NCI-H2081 (cell line): ENCODE measurements at places on chromosomes 6 and 20.

DNA sequence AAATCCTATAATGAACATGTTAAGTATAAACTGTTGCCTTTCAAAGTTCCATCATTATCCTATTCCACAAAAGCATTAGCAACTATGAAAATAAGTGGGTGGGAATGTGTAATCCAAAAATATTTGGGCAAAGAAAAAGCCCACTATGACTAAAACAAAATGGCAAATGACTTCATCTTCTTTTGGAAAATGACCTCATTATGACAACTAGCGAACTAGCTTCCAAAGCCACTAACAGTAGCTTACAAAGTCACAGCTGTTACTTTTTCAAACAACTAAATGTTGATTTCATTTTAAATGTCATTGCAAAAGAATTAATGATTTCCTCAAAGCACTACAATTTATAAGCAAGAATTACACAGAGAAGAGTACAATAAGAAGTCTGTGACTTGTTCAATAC lies 49.8 kb upstream of the RUNX2 start:
- DNase-seq, result no peak

- DNase-seq, result no peak
Measured at GRCh38 chr20:18886756-18887155, 73.2 kb downstream of the SCP2D1 start.

- DNase-seq, result no peak
Measured at GRCh38 chr6:21496706-21497105, 96.8 kb upstream of the SOX4 start.

GRCh38 chr6:4620284-4621151 lies 155.7 kb upstream of the CDYL start:
- DNase-seq, result no peak

GRCh38 chr6:152386131-152386530 lies 251.0 kb downstream of the SYNE1 start:
- no peak for DNase-seq

DNA sequence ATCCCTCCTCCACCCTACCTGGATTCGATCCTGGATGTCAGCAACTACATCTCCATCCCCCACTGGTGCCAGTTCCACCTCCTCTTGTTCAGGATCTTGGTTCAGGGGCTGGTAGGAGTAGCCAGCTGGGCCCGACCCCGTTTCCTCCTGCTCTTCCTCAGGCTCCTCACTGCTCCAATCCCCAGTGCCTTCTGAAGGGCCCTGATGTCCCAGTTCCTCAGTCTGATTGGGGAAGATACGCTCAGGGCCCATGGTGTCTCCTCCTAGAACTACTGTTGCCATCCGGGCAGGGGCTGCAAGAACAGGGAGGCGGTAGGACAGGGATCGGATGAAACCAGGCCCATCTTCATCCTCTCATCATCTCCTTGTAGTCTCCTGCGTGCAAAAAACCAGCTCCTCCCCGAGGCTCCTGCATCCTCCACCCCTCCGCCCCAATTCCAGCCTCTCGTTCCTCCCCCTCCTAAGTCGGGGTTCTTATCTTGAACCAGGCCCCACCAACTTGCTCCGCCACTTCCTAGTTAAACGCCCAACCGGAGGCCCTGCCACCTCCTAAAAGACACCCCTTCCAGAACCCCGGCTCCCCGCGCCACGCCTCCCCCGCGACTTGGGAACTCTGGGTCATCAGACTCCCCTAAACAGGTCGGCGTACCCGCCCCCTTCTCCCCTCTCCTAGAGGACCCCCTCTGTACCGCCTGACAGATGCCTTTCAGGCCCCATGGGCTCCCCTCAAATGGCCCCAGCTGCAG lies 476 bp downstream of the MEA1 start:
- no peak for DNase-seq

GRCh38 chr6:80553071-80553740 lies 446.7 kb downstream of the BCKDHB start:
- DNase-seq, result no peak

GRCh38 chr6:16474772-16475493 lies 236.5 kb downstream of the GMPR start:
- DNase-seq, result no peak

DNA sequence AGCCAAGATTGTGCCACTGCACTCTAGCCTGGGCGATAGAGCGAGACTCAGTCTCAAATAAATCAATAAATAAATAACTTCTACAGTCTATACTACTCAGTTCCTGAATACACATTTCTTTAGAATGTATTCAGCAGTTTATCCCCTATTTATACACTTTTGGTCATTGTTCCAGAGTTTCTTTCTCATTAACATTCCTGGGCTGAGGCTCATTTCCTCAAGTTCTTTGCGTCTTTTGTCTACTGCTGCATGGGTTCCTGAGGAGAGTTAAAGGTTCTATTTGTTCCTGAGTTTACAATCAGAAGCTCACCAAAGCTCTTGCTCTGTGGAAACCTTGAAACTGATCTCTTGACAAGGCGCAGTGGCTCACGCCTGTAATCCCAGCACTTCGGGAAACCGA lies 37.7 kb upstream of the SASH1 start:
- DNase-seq, result no peak

- no peak for DNase-seq
Measured at GRCh38 chr6:1379788-1380147, 9.6 kb upstream of the FOXF2 start.

GRCh38 chr6:139605350-139605749 lies 230.9 kb upstream of the CITED2 start:
- no peak for DNase-seq

GRCh38 chr6:28922821-28923317 lies 916 bp downstream of the TRIM27 start:
- no peak for DNase-seq

DNA sequence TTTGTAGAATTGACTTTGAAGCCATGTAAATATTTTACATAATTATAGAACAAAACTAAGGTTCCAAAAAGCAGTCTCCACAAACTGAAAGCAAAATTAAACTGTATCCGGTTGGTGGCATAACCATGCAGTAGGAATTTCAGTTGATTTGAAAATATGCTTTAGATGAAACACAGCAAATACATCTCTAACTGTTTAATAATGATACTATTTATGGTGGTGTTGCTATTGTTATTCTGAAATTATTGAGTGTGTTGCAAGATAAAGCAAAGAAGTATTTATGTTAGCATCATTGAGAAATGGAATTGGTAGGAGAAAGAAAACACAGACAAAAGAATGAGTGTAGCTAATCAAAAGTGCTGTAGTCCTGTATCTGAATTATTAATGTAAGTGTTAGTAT lies 73.8 kb upstream of the MTHFD1L start:
- DNase-seq, result no peak

GRCh38 chr6:157036245-157036711 lies 259.1 kb downstream of the ARID1B start:
- no peak for DNase-seq

DNA sequence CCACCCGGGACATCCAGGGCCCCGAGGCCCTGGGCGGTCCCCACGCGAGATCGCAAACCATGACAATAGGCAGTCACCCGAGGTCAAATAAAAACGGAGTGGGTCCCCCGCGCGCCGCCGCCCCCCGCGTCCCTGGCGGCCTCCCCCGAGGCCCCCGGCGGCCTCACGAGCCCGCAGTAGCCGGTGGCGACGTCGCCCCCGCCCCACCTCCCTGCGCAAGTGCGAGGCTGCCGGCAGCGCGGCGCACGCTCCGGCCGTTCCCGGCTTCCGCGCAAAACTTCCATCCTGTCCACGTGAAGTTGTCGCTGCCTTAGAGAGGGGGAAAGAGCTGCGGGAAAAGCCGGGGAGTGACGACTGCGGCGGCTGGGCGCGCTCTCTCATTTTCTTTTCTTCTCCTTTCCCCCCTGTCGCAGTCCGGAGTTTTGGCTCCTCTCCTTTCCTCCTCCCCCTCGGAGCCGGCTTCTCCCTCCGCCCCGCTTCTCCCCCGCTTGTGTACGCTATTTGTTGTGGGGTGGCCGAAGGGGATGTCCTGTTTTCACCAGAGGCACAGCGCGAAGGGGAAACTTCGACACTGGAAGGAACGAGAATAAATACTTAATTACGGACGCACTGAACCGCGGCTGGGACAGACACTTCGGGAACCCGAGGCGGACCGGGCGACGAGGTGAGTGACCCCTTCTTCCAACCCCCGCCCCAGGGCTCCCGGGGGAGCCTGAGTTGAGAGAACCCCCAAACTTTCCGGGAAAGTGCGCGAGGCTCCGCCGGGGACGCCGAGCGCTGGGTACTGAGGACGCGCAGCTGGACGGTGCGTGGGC lies at the start of gene EYA4:
TSS of gene EYA4 (plus strand) at position 272 of the 815 bp plus-strand sequence. CDS start 33,424 bp downstream, outside the sequence.
- DNase-seq, result peak; percentile 61

- no peak for DNase-seq
Measured at GRCh38 chr20:24608926-24609667, 139.7 kb downstream of the SYNDIG1 start.

DNA sequence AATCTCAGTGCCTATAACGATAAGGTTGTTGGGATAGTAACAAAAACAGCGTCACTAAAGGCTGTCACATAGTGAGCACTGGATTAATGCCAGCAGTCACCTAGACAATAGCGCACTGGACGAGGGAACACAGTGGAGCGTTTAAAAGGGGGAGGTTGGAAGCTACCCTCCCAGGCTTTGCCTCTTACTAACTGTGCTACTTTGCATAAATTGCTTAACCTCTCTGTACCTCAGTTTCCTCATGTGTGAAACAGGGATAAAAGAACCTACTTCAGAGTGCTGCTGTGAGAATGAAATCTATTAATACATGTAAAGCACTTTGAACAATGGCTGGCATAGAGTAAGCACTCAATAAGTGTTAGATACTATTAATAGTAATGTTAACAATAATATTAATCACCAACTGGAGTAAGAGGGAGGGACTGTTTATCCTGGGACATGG lies 10.5 kb downstream of the BCL2L1 start:
- peak; percentile 81 for DNase-seq

DNA sequence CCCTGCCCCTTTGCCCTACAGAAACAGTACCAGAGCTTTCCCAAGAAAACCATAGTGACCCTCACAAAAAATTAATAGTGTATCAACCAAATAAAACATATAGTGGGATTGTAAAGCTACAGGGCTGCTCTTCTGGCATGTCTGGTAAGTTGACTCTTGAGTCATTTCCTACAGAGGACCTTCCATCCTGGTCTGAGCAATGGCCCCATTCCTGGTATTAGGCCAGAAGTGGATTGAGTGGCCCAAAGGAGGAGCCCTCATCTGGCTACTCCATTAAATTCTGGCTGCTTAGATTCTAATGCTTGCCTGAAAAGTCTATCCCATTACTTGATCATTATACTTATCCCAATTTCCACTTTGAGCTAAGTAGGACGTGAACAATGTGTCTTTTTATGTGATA lies 150.9 kb upstream of the HMGN3 start:
- DNase-seq, result no peak

GRCh38 chr6:69819138-69819537 lies 22.3 kb upstream of the LMBRD1 start:
- DNase-seq, result no peak

DNA sequence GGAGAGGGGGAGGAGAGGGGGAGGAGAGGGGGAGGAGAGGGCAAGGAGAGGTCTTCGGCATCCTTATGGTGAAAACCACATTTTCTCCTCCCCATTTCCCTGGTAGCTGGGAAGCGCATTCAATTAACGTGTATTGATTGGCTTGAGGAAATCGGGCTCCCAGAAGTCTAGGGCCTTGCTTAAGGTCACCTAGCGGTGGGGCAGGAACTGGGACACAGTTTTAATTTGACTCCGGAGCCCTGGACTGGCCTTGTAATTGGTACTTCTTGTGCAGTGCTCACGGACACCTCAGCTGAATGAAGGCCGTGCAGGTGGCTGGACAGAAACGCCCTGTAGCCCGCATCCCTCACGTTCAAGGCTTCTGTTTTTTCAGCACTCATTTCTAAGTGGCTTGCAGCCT lies 42.8 kb downstream of the CTCFL start:
- DNase-seq, result no peak

- no peak for DNase-seq
Measured at GRCh38 chr6:89084954-89085353, 4.4 kb downstream of the PNRC1 start.

DNA sequence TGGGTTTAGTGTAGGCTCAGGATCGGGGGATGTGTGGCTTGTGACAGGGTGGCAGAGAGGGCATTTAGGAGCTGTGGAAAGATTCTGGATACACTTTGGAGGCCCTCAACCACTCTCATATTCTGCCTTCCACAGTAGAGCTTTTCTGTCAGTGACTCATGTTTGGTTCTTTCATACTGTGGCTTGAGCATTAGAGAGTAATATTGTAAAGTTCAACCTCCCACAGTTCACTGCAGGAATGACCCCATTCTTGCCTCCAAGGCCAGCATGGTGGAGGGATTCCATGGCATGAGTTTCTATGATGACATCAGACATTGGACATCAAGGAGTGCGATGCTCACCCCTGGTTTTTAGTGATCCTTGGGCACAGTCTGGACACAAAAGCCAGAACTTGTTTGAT lies 50.9 kb downstream of the DTD1 start:
- DNase-seq, result no peak

DNA sequence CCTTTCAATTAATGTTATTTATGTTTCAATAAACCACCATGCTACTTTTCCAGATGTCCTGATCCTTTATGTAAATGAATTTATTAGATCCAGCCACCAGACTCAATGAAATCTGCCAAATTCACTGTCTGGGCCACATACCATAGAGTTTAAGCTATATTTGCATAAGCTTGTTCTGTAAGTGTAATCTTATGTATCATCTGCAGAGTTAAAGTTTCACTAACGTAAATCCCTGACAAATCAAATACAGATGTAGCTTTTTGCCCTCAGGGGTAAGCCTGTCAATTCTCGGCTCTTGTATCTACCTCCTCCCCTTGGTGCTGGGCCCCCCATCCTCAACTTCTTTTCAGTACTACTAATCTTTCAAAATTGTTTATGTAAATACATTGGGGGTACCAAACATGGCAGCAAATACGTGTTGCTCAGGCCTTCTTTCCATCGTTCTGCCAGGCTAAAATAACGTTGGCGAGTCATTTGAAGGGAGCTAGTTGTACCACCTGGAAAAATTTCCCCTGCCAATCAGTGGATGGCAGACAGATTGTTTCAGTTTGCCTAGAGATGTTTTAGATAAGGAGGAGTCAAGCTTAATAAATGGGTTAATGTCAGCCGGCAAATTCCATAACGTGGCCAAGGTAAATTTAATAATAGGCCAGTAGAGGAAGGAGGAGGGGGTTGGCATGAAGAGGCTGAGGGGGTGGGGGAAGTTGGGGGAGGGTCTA lies 79.6 kb downstream of the RPS12 start:
- DNase-seq, result no peak

- DNase-seq, result no peak
Measured at GRCh38 chr20:57244221-57244585, 22.2 kb downstream of the BMP7 start.

GRCh38 chr6:84193114-84193708 lies 34.2 kb downstream of the CEP162 start:
- no peak for DNase-seq

DNA sequence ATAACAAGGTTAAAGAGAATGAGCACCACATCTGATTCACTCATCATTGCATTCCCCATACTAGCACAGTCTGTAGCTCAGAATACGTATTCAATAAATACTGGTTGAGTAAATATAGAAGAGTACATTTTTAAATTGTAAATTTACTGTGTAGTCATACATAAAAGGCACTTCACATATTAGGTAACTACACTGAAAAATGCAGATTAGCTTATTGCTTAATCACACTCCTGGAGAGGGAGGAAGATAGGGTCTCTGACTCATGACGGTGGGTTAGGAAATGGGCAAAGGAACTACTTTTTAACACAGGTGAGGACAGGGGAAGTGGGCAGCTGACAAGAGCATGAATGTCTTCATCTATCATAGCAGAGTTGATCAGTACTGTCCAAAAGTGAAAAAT lies 133.2 kb downstream of the TBC1D32 start:
- DNase-seq, result no peak
